Omental fat pad (tissue), 4 donors: ENCODE measurements at places on chromosomes 3 and 15. TPM values are rescaled to one million over a fixed set of nuclear protein-coding genes. Genes with fewer than 3 reads are reported as not detected.

RUBCN gene
- total RNA-seq, result 35.7 TPM

GRCh38 chr15:80289528-80290495, 37.8 kb upstream of the CTXND1 start:
- no peak for DNase-seq

DNA sequence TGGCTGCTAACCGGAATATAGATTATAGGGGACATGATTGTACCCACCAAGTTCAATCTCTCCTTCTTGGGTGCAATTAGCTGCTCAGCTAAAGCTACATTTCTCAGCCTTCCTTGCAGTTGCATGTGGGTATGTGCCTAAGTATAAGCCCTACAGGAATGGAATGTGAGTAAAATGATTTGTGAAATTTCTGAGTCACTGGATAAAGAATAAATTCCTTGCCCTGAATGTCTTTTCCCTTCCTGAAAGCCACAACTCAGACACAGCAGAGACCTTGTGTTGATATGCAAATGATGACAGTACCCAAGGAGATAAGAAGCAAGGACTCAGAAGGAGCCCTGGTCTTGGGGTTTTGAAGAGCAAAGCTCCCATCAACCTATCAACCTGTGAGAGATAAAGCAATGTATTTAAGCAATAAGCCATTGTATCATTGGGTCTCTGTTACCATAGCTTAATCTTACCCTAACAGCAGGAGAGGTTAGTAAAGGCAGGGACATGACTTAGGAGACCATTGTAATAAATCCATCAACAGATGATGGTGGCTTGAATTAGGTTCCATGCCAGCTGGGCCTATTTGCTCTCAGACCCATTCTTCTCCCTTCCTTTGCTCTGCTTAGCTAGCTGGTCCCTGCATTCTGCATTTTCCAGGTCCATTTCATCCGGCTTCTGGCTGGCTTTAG, 25.6 kb upstream of the ZNF280D start:
- DNase-seq, result no peak

OR5K2 gene
- not detected for total RNA-seq

EID1 gene
- total RNA-seq, result 152 TPM

GRCh38 chr15:61118885-61119284, 110.2 kb downstream of the RORA start:
- no peak for DNase-seq

DNA sequence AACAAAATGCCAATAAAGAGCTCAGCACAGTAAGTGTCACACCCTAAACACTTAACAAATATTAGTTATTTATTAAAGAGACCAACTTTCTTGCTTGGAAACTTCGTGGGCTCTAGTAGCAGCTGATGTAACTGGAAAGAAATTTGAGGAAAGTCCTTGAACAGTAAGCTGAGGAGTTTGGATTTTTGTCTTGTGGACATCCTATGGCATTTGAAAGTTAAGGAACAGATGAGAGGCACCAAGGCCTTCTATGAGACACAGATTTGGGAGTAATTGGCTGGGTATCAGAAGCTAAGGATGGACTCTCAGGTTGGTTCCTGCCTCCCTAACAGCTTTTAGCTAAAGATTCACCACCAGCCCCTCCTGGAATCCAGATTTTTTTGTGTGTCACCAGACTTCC, 59.7 kb upstream of the FILIP1L start:
- no peak for DNase-seq

- no peak for DNase-seq
Observed at GRCh38 chr3:81778678-81779182, 17.3 kb upstream of the GBE1 start.

ZNF662 gene
- total RNA-seq, result 4.8 TPM

TRIM42 gene
- not detected for total RNA-seq

DNA sequence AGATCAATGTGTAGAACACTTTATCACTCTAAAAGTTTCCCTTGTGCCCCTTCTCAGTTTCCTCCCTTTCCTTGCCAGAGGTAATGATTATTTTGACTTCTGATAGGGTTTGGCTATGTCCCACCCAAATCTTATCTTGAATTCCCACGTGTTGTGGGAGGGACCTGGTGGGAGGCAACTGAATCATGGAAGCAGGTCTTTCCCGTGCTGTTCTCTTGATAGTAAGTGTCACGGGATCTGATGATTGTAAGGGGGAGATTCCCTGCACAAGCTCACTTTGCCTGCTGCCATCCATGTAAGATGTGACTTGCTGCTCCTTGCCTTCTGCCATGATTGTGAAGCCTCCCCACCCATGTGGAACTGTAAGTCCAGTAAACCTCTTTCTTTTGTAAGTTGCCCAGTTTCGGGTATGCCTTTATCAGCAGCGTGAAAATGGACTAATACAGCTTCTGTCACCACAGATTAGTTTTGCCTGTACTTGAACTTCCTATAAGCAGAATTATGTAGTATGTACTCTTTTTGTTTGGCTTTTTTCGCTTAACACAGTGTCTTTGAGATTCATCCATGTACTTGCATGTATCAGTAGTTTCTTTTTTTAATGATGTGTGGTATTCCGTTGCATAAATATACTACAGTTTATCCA, 7.2 kb downstream of the FEM1B start:
- no peak for DNase-seq

CATSPER2 gene
- total RNA-seq, result 2.0 TPM

PCOLCE2 gene
- 238 TPM for total RNA-seq
